ENCODE measurements at places on chromosomes 2 and 18. TPM values are rescaled to one million over a fixed set of nuclear protein-coding genes. Genes with fewer than 3 reads are reported as not detected.

Gene NPHP1
- polyA plus RNA-seq = 5.4 TPM

Gene GPR35
- polyA plus RNA-seq = 1.1 TPM

Gene ANKRD44
- polyA plus RNA-seq = 2.5 TPM

- DNase-seq = no peak
These were observed 277.4 kb upstream of the MC4R start for GRCh38 chr18:60649842-60650536.

DNA sequence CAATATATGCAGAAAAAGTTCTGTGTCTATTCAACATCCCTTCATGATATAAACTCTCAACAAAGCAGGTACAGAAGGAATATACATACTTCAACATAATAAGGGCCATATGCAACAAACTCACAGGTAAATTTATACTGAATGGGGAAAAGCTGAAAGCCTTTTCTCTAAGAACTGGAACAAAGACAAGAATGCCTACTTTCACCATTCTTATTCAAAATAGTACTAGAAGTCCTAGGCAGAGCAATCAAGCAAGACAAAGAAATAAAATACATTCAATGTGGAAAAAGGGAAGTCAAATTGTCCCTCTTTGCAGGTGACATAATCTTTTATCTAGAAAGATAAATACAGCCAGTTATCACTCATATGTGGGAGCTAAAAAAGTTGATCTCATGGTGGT, 116.3 kb downstream of the ACVR1 start:
- DNase-seq = no peak

- DNase-seq = peak; percentile 75
These were observed 24.5 kb upstream of the HPCAL1 start for GRCh38 chr2:10278029-10278762.

GRCh38 chr2:28445448-28446258, 50.2 kb upstream of the PLB1 start:
- no peak for DNase-seq

GRCh38 chr2:196448407-196449079, 191.0 kb upstream of the CCDC150 start:
- no peak for DNase-seq

- no peak for DNase-seq
These were observed 249.7 kb upstream of the NCKAP5 start for GRCh38 chr2:133817680-133818566.

DNA sequence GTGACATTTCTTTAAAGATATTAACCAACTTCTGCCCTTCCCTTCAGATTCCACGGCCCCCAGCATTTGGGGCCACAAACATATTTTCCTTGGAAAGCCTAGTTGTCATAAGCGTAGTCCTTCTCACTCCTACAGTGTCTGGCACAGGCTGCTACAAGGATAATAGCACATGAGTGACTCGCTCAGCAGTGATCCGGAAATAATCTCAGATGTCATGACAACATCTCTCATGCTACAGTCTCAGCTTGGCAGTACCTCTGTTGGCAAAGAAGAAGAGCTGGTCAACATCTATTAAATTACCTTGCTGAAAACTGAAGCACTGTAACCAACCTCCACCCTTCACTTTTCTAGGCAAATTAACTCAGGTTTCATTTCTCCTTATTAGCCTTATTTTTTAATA, 351.7 kb downstream of the RAD51AP2 start:
- DNase-seq = no peak

- no peak for DNase-seq
These were observed 150.4 kb downstream of the HDAC4 start for GRCh38 chr2:239250216-239251081.

Gene IGFBP2
- polyA plus RNA-seq = 172 TPM

DNA sequence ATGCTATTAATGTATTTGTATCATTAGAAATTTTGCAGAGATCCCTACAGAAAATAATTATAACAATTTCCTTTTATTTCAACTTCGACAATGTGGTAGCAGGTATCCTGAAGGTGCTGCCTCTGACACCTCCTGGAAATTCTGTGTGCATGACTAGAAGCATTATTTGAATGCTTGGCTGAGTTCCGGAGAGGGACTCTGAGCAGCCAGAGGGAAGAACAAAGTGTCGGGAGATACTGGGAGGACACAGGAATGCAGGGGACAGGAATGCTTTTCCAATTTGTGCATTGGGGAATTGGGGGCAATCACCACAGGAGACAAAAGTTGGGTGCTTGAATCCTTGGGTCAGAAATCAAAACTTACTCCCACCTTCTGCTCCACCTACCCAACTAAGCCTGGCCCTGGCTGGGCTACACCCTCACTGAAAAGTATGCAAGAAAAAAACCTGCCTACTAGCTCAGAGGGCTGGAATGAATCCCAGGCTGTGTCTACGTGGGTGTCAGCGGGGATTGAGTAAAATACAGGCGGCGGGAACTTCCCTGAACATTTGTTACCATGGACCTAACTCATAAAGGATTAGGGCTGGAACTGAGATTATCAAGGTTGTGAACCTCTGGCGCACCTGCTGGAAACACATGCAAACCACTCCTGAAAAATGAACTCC, 299.3 kb downstream of the SOX11 start:
- no peak for DNase-seq

DNA sequence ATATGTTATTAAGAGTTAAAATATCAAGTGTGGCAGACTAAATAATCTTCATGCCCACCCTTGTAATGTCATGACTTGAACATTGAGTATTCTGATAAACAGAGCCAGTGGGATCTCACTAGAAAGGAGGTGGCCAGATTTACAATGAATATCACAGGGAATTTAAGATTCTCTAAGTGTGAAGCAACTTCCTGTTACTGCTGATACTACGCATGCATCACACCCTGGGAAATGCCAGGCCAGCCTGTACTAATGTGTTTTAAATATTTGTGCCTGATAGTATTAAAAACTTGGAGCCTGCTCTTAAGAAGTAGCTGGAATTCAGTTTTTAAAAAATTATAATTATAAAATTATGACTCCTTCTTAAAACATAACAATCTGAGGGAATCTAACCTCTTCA, 148.3 kb downstream of the LAMA3 start:
- DNase-seq = no peak

Gene MYL12A
- polyA plus RNA-seq = 2,104 TPM

Gene SERPINB10
- not detected for polyA plus RNA-seq

Measured in heart left ventricle (tissue), 16 donors.